ENCODE measurements at places on chromosomes 6 and 20. TPM values are rescaled to one million over a fixed set of nuclear protein-coding genes. Genes with fewer than 3 reads are reported as not detected.

MAP7 gene
- 0.16 TPM for total RNA-seq

SMIM26 gene
- 73.9 TPM for total RNA-seq

LBP gene
- total RNA-seq: not detected

NDUFAF4 gene
- 25.1 TPM for total RNA-seq

LGSN gene
- total RNA-seq: not detected

TMEM217 gene
- total RNA-seq: 0.78 TPM

SAMD5 gene
- total RNA-seq: not detected

ENPP3 gene
- total RNA-seq: 0.51 TPM

CRISP2 gene
- total RNA-seq: not detected

CTCFL gene
- not detected for total RNA-seq

BACH2 gene
- total RNA-seq: 193 TPM

CST5 gene
- total RNA-seq: not detected

GRCh38 chr20:62463651-62464424, 12.0 kb downstream of the GATA5 start:
- DNase-seq: no peak

- DNase-seq: no peak
Measured at GRCh38 chr20:23407781-23408464, 13.4 kb downstream of the NAPB start.

DNA sequence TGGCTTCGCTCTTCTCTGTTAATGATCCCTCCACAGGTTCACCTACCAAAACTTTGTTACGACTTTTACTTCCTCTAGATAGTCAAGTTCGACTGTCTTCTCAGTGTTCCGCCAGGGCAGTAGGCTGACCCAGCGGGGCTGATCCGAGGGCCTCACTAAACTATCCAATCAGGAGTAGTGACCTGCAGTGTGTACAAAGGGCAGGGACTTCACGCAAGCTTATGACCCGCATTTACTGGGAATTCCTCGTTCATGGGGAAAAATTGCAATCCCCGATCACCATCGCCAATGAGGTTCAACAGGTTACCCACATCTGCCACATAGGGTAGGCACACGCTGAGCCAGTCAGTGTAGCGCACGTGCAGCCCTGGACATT, 771.4 kb upstream of the DEFB115 start:
- DNase-seq: no peak

DNA sequence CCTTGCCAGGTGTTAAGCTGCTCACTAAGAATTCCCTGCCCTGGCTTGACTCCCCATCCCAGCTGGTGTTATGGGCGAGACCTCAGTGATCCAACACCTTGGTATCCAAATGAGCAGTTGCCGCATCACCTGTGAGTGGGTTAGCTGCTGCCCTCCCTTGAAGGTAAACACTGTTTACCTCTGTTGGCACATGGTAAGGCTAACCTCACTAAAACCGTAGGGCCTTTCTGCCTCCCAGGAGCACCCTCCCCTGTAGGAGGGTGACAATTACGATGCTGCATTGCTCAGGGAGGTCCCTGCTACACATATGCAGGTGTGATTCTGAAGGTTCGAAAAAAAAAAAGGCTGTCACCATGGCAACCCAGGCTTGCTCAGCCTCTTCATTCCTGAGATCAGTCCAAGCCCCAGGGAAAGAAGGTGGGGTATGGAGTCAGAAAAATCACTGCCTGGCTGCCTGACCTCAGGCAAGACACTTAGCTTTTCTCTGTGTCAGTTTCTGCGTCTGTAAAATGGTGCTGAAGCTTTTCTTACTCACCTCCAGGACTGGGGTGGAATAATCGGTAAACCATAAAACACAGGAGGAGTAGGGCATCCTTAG, 19.5 kb downstream of the PNPLA1 start:
- no peak for DNase-seq

DNA sequence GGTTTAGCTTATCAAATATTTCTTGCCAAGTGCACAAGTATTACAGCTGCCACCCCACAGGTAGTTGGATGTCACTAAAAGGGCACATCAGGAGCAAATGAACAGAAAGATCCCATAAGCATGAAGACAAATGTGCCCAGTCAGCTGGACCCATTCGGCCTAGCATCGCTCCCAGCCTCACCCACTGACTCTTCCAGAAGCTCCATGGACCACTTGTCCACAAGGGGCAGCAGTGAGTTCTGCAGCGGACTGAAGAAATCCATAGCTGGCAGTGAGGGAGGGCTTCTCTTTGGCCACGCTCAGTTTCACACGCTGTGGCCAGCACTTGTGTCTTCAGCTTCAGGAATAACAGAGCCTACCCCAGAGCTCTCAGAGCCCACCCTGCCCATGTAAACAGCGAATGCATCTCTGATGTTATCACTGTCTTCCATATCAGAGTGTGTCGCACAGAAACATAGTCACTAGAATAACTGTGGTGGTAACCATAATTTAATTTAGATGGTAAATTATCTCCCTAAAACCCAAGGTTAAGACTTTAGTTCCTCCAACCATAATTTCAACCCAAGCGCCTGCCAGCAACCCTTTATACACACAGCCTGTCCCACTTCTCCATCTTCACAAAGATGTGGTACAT, 15.8 kb downstream of the CGA start:
- DNase-seq: peak; percentile 29

DNA sequence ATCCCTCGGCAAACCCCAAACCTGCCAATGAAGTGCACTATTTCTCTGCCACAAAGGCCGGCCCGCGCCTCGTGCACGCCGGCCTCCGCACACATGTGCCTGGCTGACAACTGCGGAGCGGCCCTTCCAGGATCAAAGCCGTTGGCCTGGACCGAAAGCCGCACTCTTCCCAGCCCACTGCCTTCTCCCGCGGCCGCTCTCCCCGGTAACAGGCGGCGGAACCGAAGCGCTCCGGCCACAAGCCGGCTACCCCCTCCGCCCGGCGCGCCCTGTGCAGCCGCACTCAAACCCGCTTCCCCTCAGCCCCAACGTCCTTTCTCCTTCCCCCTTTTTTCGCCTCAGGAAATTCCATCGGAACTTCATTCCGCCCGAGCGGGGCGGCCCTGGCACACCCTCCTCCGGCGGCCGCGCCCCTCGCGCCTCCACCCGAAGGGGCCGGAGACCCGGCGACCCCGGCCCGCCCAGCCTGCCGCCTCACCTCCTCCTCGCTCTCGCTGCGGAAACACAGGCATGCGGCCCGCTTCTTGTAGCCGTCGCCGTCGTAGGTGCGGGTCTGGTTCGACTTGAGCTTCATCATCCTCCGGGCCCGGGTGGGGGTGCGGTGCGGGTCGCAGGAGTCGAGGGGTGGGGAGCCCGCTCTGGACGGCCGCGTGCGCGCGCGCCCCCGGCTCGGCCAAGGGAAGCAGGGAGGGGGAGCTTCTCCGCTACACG, 528 bp downstream of the NUDT3 start:
- peak; percentile 54 for DNase-seq

GRCh38 chr6:164942271-164942670, 367.1 kb downstream of the C6orf118 start:
- DNase-seq: no peak

DNA sequence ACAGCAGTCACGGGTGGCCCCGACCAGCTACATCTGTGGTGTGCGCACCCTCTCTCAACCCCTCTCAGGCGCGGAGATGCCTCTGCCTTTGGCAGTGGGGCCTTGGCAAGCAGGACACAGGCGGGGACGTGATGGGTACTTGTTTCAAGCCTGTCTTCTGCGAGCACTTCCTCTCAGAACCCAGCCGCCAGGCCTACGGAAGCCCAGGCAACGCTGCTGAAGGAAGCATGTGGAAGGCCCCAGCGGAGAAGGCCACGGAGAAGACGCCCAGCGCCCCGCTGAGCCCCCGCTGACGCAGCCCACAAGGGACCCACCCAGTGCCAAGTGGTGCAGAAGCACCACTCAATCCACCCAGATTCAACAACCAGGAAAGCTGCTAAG, 13.0 kb downstream of the SERPINB6 start:
- DNase-seq: no peak

- DNase-seq: no peak
Measured at GRCh38 chr20:36760647-36761046, 12.9 kb downstream of the DSN1 start.

- DNase-seq: no peak
Measured at GRCh38 chr6:168097621-168098430, 18.8 kb upstream of the FRMD1 start.

DNA sequence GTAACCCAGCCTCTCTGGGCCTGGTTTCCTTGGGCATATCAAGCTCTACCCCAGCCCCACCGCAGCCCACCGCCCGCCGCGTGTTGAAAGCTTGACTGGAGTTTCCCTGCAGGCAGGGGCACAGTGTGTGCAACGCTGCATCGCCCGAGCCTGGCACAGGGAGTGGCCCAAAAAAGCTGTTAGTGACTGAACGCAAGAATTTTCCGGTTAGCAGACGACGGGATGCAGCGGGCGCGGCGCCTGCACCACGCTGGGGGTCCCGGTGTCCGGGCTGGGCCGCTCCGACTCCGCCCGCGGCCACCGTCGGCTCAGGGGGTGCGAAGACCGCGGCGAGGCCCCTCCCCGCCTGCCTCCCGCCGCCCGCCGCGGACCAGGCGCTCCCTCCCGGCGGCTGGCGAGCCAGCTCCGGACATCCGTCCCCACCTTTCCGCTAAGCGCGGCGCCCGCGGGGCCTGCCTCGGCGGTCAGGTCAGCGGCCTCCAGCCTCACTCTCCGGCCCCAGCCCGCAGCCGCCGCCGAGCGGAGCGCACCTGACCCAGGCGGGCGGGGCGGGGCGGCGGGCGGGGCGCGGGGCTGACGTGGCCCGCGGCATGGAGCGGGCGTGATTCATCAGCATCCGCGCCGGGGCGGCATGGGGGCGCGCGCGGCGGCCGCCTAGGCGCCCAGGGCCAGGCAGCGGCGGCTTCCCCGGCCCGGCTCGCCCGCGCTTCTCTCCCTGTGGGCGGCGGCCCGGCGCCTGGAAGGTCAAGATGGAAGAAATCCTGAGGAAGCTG, at the start of gene ARFGEF3:
ARFGEF3 (plus strand) TSS at position 602 of the 773 bp plus-strand sequence; CDS start at position 750, 148 bp downstream.
- peak; percentile 72 for DNase-seq

GRCh38 chr6:12598919-12599318, 117.6 kb upstream of the PHACTR1 start:
- no peak for DNase-seq

- no peak for DNase-seq
Measured at GRCh38 chr6:14706378-14706929, 539.4 kb upstream of the JARID2 start.

GRCh38 chr6:97524811-97525210, 241.8 kb upstream of the MMS22L start:
- no peak for DNase-seq

DNA sequence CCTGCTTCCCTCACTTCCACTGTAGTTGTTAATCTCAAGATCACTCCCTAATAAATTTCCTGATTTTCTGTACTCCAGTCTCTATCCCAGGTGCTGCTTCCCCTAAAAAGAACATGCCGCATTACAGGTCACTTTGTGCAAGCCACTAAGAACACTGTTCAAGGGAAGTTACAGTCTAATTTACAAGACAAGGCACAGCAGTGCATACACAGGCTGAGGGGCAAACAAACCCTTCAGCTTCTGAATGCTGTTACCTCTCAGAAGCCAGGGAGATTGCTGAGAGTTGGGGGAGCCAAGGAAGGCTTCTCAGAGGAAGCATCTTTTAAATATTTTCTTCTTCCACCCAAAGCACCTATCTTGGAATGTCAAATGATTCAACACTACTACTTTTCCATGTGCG, 445.3 kb upstream of the FLRT3 start:
- DNase-seq: no peak

- DNase-seq: no peak
Measured at GRCh38 chr20:51930775-51931174, 128.5 kb upstream of the SALL4 start.

GRCh38 chr20:16930656-16931055, 182.5 kb downstream of the OTOR start:
- DNase-seq: no peak

- no peak for DNase-seq
Measured at GRCh38 chr6:101393251-101393828, at the start of gene GRIK2. Gene GRIK2 (plus strand): TSS chr6:101393708.

DNA sequence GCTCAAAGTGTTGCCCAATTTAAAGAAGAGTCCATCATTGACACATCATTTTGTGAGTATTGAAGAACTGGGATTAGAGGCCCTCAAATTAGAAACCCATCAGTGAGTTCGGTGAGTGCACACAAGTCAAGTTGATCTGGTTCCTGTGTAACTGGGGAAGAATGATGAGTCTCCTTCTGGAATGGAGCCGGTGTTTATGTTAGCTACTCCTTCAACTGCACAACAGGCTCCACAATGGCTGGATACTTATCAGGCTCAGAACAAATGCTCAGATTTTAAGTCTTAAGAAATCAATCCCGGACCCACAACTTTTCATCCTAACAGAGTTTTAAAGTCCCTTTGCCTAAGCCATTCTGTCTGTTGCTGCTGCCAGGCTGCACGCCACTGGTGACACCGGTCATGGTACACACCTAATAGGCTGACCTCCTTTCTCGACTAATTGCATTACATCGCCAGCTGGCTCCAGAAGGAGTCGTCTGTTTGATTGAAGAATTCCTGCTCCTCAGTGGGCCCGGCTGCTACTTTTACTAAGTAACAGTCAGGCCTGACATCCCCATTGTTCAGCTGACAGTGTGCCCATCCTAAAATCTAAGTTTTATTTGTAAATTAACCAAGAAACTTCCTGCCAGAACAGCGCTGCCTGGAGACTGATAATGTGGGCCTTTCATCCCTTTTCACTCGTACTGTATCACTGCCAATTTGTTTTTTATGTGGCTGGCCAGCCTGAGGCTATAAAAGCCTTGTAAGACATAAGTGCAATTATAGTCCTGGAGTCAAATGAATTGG, 130.4 kb downstream of the INSM1 start:
- no peak for DNase-seq

GRCh38 chr6:166143011-166143410, 24.6 kb downstream of the TBXT start:
- no peak for DNase-seq

- no peak for DNase-seq
Measured at GRCh38 chr6:104123227-104123626, 736.5 kb downstream of the HACE1 start.

DNA sequence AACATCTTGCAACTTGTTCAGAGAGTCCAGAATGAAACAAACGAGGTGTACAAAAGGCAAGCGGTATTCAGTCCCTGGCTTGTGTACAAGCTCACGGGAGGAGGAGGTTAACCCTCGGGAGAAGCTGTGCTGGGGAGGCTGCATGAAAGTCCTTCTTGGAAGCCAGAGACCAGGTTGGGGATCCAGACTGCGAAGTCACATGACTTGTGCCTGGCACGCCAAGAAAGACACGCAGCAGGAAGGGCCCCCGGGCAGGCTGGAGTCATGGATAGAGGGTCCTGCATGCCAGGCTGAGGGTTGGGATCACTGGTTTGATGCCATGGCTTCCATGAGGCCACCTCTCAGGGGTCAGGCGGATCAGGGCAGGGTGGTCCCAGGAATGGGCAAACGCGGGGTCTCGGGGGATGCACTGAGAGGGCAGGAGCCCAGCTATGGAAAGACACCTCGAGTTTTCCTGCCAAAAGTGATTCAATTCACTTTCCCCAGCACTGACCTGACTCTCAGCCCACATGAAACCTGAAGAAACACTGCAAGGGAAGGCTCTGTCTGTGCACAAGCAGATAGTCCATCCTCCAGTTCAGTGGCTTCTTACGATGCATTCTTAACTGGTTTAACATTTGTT, 79.4 kb downstream of the DLL1 start:
- DNase-seq: no peak

GRCh38 chr6:2962004-2962403, 9.4 kb downstream of the SERPINB6 start:
- no peak for DNase-seq

GRCh38 chr6:44051515-44051914, 75.7 kb downstream of the MRPL14 start:
- DNase-seq: no peak

Data from naive thymus-derived CD4-positive, alpha-beta T cell (primary cell).